RWPE2 (cell line): ENCODE measurements at places on chromosomes 16 and 17.

DNA sequence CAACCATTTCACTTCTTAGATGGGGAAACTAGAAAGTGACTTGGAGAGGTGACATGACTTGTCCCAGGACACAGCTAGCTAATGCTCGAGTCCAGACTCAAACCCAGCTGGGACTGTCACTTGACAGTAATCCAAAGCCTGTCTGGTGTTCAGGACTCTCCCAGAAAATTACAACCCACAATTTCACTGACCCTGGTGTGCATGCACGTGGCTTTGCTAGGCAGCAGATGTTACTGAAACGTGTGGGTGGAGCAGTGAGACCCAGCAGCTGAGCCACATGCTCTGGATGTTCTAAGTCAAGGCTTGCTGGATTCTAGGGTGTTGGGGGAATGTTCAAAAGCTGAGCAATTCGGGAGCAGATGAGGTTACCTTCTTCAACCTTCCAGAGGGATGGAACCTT, 364.6 kb downstream of the GRIN2A start:
- DNase-seq, result no peak

DNA sequence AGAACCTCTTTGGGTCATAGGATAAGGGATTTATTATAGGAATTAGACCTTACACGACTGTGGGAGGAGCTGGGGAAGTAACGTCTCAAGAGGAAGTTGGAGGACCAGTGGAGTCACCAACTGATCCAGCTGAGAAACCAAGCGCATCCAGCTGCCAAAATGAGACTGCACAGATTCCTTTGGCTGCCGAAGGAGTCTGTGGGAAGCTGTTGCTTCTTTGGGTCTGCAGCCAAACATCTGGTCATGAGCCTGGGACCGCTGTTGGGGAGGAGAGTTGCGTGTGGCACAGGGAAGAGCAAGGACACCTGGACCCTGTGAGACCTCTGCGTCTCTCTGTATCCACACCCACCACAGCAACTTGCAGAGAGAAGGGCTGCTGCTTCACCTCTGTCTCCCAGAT, 2.4 kb upstream of the NACA2 start:
- DNase-seq, result no peak

DNA sequence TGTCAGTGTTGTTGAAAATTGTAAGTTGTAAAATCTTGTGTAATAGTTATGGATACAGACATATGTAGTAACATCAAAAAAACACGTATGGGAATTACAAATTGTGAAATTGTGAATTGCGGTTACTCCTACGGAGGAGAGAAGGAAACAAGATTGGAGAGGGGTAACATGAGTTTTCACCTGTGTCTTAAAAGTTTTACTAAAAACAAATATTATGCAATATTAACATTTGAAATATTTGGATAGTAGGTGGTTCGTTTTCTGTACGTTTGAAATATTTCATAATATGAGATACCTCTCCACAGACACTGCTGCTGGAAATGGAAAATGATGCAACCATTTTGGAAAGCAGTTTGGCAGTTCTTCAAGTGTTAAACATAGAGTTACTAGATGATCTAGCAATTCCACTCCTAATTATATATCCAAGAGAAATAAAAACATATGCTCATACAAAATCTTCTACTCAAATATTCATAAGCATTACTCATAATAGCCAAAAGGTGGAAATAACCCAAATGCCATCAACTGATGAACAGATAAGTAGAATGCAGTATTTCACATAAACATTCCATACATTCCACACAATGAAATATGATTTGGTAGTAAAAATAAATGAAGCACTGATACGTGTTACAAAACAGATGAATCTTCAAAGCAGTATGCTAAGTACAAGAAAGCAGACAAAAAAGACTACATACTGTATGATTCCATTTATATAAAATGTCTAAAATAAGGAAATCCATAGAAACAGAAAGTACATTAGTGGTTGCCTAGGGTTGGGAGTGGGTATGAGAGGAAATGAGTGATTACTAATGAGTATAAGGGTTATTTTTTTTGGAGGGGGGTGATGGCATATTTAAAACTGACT, 40.7 kb upstream of the ABCA10 start:
- DNase-seq, result no peak

DNA sequence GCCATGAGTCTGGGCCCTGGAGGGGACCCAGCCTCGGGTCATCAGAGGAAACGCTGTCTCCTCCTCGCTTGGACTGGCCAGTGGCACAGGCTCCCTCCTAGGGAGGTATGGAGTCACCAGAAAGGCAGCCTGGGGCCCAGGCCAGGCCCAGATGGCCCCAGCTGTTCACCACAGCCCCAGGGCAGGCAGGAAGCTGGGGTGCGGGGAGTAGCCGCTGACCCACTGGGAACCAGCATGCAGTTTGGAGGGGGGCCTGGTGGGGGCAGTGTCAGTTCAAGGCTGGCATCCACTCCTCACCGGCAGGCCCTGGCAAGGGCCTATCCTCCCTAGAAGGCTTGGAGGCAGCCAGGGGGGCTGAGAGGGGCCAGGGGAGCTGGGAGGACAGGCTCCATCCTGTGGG, 48.8 kb downstream of the SDK2 start:
- DNase-seq, result no peak

GRCh38 chr17:78223061-78223460, 8.4 kb upstream of the TMEM235 start:
- DNase-seq, result no peak

DNA sequence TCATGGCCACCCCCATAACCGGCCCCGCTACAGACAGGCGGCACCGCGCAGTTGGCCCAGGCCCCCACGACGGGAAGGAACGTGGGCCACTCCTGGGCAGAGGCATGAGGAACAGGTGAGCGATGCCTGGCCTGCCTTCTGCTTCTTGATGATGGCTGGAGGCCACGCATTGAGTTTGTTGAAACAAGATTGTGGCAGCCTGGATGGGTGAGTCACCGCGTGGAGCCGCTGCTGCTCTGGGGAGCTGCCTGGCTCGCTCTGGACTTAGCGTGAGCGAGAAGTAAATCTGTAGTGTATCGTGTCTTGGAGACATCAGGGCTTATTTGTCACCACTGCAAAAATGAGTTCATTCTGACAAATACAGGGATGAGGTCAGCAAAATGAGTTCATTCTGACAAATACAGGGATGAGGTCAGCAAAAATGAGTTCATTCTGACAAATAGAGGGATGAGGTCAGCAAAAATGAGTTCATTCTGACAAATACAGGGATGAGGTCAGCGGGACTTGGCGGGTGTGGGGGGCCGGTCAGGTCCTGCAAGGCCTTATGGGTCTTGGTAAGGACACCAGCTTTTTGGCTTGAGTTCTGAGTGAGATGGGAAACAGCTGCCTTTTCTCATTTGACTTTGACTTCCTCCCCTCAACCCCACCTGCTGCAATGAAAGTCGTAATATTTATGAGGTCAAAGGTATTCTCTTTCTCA, 93.0 kb downstream of the SEC14L1 start:
- DNase-seq, result no peak

DNA sequence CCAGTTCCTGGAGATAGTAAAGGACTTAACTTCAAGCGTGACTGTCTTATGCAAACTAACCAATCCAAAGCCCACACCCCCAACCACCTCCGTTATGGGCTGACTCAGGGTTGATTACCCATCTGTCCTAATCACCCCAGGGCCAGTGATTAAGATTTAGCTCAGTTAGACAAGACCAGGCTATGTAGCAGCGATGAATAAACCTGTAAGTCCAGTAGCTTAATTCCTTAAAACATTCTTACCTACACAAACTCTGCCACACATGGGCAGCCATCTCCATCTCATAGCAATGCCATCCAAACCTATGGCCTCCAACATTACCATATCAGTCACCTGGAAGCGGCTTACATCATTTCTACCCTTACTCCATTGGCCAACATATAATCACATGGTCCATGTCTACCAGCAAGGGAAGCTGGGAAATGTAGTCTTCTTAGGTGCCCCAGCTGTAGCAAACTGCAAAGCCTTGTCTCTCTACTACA, 266.7 kb downstream of the SHISA9 start:
- DNase-seq, result no peak

- no peak for DNase-seq
Observed at GRCh38 chr17:56608944-56609343, 15.4 kb downstream of the NOG start.

GRCh38 chr16:8631818-8632465, 10.4 kb downstream of the METTL22 start:
- DNase-seq, result no peak

GRCh38 chr16:66740010-66740409, 11.4 kb downstream of the DYNC1LI2 start:
- DNase-seq, result no peak

DNA sequence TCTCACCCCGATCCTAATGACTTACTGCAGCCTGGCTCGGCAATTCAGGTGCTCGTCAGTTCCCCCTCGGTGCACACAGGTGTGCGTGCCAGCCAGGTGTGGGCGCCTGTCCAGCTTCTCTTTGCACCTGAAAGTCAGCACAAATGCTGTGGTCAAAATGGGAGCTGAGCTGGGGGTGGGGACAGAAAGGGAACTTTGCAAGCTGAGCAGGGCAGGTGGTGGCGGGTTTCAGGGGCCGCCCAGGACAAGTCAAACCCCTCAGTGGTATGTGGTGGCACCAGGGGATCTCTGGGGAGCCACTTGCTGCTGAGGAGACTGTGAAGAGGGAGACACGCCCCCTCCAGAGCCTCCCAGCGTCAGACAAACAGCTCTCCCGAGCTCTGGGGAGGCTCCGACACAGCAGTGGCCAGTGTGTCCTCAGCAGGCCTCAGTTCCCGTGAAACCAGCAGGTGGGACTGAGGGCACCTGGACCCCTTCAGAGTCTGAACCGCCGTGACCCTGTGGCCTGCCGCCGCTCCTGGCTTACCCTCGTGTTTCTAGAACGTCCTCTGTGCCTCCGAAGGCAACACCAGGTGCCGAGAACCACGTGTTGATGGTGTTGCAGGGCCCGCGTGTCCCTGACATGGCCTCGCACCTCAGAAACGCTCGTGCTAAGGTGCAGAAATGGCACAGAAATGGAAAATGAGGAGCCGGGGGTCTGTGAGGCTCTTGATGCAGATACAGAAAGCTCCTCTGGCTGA, 233.5 kb upstream of the TNRC6C start:
- DNase-seq, result no peak

GRCh38 chr17:65181237-65182061, 44.3 kb downstream of the RGS9 start:
- no peak for DNase-seq

DNA sequence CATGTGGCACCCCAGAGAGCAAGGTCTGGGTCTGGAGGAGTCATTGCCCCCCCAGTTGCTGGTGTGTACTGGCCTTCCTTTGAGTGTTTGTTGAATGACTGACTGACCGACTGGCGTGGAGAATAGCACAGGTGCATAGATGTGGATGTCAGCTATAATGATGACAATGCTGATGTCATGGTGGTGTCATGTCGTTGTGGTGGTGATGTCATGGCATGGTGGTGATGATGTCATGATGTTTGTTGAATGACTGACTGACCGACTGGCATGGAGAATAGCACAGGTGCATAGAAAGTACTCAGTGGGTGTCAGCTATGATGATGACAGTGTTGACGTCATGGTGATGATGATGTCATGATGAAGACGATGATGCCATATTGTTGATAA, 22.1 kb downstream of the TMEM114 start:
- no peak for DNase-seq

- no peak for DNase-seq
Observed at GRCh38 chr16:87196231-87196630, 121.0 kb downstream of the C16orf95 start.

DNA sequence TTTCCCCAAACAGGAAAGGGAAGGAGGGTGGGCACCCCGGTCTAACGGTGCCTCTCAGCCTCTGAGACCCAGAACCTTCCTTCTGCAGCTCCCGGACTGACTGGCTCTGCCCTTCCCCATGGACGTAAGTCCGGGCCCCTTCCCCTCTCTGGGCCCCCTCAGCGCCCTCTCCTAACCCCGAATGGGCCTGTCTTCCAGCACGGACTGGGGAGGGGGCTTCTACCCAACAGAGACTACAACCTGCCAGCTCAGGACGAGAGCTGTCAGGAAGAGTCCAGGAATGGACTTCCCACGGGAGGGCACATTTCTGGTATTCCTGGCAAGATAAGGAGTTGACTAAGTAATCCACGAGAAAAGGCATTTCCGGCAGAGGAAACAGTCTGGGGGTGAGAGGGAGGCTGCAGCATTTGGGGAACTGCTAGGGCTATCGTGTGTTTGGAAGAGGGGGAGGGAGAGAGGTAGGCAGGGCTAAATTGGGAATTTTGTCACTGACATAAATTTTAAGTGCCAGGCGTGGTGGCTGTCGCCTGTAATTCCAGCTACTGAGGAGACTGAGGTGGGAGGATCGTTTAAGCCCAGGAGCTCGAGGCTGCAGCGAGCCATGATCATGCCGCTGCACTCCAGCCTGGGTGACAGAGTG, 12.1 kb upstream of the ALDOA start:
- DNase-seq, result no peak

GRCh38 chr17:5582209-5583185, 1.8 kb downstream of the NLRP1 start:
- no peak for DNase-seq

- no peak for DNase-seq
Observed at GRCh38 chr17:78493450-78493849, 83.7 kb downstream of the DNAH17 start.

DNA sequence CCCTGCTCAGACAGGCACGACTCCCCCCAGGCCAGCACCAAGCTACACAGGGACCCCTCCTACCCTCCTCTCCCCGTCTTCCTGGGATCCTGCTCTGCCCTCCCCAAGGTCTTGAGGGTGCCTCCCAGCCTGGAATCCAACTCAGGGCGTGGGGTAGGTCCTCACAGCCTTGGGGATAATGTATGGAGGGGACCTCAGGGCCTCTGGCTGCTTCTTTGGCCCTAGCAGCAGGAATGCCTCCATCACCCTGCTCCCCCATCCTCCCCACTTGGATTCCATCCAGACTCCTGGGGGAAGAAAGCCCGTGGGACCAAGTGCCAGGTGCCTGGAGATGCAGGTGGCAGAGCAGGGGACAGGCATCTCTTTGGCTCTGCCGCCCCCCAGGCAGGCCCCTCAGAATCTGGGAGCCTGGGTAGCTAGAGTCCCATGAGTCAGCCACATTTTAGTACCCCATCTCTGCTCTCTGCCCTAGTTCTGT, 10.7 kb upstream of the STAC2 start:
- DNase-seq, result no peak

DNA sequence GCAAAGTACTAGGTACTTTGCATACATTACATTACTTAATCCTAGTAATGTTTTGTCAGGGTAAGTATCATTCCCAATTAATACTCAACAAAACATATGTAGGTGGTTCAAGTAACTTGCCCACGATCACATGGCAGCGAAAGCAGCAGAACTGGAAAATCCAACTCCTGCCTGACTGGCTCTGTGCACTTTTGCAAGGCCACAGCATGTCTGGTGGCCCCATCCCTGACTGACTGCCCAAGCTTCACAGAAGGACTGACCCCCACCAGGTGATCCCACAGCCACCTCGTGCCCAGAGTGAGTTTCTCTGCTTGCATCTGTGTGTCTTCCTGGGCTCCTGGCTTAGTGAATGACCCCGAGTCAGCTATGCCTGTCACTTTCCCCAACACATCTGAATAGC, 11.4 kb downstream of the CNP start:
- no peak for DNase-seq

DNA sequence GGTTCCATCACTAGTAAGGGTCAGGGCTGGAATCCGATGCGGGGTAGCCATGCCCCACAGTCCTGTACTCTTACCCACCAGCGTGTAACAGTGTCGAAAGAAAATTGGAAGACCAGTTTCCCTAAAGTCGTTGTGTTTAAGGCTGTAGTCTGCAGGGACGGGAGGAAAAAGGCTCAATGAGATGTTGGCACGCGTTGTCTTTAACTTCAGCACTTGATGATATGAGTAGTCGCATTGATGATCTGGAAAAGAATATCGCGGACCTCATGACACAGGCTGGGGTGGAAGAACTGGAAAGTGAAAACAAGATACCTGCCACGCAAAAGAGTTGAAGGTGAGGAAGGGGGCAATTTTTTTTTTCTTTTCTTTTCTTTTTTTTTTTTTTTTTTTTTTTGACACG, 1.3 kb downstream of the HSBP1 start:
- DNase-seq, result no peak
